ENCODE measurements at places on chromosomes 4 and X. TPM values are rescaled to one million over a fixed set of nuclear protein-coding genes. Genes with fewer than 3 reads are reported as not detected.

Gene PPP4R3C
- polyA plus RNA-seq, result not detected

Gene ADH1C
- polyA plus RNA-seq, result not detected

Gene ETNPPL
- 5.8 TPM for polyA plus RNA-seq

Gene DMRTC1
- 0.38 TPM for polyA plus RNA-seq

Gene CT45A5
- 0.94 TPM for polyA plus RNA-seq

Gene ARSJ
- polyA plus RNA-seq, result 0.85 TPM

Gene PSAPL1
- not detected for polyA plus RNA-seq

Gene EXOC1L
- not detected for polyA plus RNA-seq

Gene SCML2
- polyA plus RNA-seq, result 2.6 TPM

Gene TRIM61
- 3.8 TPM for polyA plus RNA-seq

Gene SUPT20HL1
- not detected for polyA plus RNA-seq

Gene RASGEF1B
- 17.3 TPM for polyA plus RNA-seq

Gene ARAF
- polyA plus RNA-seq, result 9.1 TPM

Gene HPSE
- polyA plus RNA-seq, result 12.2 TPM

Gene USP51
- polyA plus RNA-seq, result 2.5 TPM

Gene GPR143
- polyA plus RNA-seq, result 22.3 TPM

Gene HAUS3
- polyA plus RNA-seq, result 4.7 TPM

Gene GYPB
- polyA plus RNA-seq, result 2.5 TPM

Measured in Purkinje cell (primary cell).